ENCODE measurements at places on chromosomes 1 and 21. TPM values are rescaled to one million over a fixed set of nuclear protein-coding genes. Genes with fewer than 3 reads are reported as not detected.

DNA sequence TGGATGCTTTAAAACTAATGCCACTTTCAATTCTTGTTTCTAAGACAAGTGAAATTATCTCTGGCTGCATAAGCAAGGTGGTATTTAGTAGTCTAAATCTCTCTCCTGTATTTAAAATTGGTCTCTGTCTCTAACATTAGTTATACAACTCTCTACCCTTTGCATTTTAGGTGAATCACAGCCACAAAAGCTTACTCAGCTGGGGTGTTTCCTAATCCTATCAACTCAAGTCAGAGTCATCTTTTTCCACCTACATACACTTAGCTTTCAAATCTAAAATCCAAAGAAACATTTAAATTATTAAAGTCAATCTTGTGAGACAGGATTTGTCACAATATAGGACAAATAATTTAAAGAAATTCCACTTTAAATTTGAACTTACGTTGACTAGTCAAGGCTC lies 255.1 kb upstream of the CXADR start:
- no peak overlapping the region for H3K27ac ChIP-seq
- no peaks in the 10 kb centered on the region for H3K27me3 ChIP-seq
- H3K36me3 ChIP-seq, result no peaks in the 10 kb centered on the region
- no peaks in the 10 kb centered on the region for H3K4me1 ChIP-seq
- no peak overlapping the region for H3K4me3 ChIP-seq
- DNase-seq, result no peak

DNA sequence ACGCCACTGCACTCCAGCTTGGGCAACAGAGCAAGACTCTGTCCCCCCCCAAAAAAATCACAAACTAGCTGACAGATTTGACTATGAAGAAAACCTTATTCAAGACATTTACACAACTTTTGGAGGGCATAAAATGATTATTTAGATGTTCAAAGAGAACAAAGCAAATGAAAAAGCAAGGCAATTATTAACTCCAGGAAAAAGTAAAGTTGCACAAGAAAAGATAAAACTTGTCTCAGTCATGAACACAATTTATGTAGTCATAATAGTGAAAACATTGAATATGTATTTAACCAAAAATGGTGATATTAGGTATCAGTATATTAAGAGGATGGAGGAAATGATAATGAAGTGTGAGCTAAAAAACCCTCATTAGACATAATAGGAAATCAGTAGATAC lies 11.9 kb upstream of the TARDBP start:
- H3K4me1 ChIP-seq, result no peaks in the 10 kb centered on the region
- H3K27me3 ChIP-seq, result no peaks in the 10 kb centered on the region
- no peaks in the 10 kb centered on the region for H3K36me3 ChIP-seq
- H3K27ac ChIP-seq, result no peak overlapping the region

DNA sequence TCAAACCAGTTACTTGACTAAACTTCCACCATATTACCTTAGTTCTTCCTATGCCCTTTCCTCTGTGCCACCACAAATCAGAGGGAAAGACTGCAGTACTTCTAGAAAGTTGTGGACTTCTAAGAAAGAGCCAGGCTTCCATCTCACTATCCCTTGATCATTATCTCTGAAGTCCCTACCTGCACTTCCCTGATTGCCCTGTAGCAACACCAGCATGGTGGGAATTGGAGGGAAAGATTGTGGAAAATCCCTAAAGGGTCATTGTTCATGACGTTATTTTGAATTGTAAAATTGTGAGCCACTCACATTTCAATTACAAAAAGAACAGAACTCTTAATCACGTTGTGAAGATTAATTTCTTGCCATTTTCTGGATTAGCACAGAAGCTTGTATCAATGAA lies 23.4 kb upstream of the KIAA1614 start:
- H3K27ac ChIP-seq, result no peak overlapping the region
- no peaks in the 10 kb centered on the region for H3K4me1 ChIP-seq
- H3K36me3 ChIP-seq, result peaks cover 11% of the 10 kb centered on the region
- no peak overlapping the region for H3K4me3 ChIP-seq

DNA sequence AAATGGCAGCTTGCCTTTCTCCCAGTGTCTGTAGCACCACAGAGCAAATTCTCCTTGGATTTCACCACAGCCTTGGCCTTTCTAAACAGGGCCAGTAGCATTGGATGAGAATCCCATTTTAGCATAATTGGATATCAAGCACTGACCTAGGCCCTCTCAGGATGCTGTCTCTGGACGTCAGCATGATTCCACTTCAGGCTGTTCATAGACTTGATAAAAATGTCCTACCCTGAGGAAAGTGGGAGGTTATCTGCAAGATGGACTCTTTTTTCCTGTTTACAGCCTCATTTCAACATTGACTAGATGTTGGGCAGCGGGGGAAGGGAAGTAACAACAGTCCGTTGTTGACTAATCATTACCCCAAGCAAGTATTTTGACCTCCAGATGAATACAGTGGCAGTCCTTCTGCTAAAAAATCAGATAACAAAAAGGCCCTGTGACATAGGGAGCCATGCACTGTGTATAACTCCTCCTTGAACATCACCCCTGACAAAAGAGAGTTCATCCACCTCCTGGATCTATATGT lies 5.2 kb downstream of the NPL start:
- H3K27me3 ChIP-seq, result no peaks in the 10 kb centered on the region
- DNase-seq, result no peak
- H3K4me3 ChIP-seq, result no peak overlapping the region

- DNase-seq, result no peak
- peaks cover 5% of the 10 kb centered on the region for H3K4me1 ChIP-seq
- H3K4me3 ChIP-seq, result no peak overlapping the region
- H3K27me3 ChIP-seq, result no peaks in the 10 kb centered on the region
- no peak overlapping the region for H3K27ac ChIP-seq
Observed at GRCh38 chr1:66177510-66177909, 356.4 kb upstream of the SGIP1 start.

- H3K27ac ChIP-seq, result no peak overlapping the region
- H3K36me3 ChIP-seq, result no peaks in the 10 kb centered on the region
- H3K4me3 ChIP-seq, result no peak overlapping the region
Observed at GRCh38 chr1:95022644-95022926, 50.2 kb downstream of the ALG14 start.

Gene RAB42
- 2.8 TPM for total RNA-seq
